Left lobe of liver (tissue), 2 donors: ENCODE measurements at places on chromosomes 5 and 9.

DNA sequence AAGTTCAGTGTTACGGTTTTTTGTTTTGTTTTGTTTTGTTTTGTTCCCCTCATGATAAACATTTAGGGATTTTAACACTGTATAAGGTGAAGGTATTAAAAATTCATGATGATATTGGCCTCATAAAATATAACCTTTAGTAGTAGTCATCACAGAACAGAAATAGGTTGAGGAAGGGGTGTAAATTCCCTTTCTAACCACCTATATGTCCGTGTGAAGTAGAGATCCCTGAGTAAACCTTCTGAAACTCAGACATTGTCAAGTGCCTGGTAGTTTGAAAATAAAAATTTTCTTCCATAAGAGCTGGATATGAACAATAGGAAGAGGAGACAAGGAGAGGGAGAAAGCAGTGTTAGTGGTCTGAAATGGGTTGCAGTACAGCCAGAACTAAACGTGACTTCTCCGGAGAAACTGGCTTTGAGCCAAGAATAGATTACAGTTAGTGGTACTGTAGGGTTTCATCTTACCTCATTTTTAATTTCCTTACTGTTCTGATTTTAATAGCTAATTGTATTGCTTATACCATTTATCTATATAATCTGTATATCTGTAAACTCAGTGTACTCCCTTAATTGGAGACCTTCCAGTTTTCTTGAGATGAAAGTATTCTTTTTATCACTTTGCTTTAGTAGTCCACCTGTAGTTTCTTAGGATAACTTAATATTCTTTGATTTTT lies 18.3 kb downstream of the UGCG start:
- no peak for DNase-seq

DNA sequence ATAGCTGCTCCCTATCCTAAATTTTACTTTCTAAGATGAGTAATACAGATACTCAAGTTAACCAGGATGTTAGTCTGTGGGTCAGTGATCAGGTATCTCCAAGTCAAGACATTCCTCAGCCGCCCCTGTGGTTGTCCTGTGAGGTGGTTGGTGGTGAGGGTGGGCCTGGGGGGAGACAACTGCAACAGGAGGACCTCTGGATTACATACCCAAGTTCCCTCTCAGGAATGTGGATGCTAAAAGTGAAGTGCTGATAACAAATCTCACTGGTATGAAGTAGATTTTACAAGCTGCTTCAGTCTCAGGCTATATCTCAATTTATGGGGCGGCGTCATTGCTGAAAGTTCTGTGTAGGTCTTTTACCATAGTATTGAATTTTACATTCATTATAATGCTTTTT lies 38.3 kb downstream of the SLC1A3 start:
- no peak for DNase-seq

DNA sequence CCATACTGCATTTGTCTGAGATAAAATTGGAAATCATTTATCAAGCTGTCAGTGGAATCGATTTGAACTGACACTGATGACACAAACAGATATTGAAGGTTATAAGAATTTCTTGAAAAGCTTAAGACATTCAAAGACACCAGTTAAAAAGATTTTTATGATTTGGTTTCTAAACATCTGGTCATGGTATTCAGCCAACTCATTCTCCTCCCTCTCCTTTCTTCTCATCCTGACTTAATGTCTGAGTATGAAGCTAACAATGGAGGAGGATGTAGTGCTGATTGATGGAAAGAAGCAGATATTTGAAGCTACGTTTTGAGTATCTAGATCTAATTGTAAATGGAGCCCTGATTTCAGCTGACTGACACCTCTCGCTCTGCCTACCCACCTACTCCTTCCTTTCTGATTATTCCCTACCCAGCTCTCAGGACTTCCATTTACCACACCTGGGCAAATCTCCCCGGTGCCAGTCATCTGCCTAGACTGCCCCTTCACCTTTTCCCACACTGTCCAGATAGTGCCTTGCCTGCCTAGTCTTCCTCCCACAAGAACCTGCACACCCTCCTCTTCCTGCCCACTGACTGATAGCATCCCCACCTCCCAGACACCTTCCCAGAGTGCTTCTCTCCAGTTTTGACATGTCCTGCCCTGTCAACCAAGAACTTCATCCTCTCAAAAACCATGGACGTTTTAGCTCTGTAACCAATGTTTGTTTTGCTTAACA lies 20.7 kb upstream of the LIFR start:
- no peak for DNase-seq

- DNase-seq = no peak
Observed at GRCh38 chr9:16076511-16076910, 523.7 kb downstream of the CCDC171 start.

- DNase-seq = peak; percentile 50
Observed at GRCh38 chr5:177132136-177133095, 1.2 kb upstream of the NSD1 start.

DNA sequence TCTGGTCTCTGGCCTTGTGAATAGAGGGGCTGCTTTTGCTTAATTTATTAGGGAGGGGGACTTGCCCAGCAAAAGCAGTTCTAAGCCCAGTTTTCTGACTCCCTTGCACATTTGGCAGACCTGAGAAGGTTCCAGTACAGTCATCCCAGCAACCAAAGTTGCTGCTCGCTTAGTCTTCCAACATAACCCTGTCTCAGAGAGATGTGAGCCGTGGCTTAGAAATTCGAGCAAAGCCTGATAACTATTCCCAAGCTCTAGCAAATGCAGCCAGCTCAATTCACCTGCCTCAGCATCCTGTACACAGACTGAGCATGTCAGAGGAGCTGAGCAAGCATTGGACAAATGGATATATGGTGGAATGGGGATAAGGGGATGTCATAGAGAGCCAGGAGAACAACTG lies 401.9 kb downstream of the SPOCK1 start:
- no peak for DNase-seq

DNA sequence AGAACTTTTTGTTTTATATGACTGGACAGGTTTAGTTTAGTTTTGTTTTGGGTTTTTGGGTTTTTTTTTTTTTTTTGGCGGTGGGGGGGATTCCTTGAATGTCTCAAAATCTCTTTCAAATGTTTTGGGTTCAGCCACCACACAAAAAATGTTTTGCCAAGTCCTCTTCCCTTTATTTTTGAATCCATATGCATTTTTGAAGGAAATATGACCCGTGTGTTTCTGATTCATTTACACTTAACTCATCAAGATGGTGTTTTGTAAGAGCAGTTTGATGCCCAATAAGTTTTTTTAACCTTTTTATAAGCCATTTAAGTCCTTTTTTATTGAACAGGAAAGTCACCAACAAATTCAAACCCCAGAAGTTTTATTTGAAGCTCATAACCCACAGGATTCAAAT lies 209.8 kb downstream of the CWC27 start:
- no peak for DNase-seq

DNA sequence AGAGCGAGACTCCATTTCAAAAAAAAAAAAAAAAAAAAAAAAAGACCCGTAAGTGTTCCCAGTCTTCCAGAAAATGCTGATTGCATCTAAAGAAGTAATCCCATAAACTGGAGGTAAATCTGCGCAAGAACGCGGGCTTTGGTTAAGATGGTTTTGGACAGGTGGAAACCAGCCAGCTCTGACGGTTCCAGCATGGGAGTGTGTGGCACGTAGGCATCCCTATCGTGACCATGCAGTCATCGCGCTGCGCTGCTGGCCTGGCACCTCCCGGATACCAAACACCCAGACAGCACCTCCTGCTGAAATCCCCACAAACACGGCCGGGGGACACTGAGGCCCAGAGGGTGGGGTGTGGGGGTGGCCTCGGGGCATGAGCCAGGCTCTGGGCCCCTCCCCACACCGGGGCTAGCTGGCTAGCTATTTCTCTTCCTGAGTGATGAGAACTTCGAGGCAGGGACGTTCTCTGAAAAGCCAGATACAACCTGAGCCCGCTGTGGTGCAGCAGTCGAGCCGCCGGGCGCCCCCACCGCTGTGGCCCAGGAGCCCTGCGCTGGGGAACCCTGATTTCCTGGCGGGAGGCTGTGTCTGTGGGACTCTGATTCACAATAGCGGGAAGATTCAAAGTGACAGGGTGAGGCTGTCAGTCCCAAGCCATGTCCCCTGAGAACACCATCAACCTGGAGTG lies 32.2 kb upstream of the NOTCH1 start:
- DNase-seq = no peak

DNA sequence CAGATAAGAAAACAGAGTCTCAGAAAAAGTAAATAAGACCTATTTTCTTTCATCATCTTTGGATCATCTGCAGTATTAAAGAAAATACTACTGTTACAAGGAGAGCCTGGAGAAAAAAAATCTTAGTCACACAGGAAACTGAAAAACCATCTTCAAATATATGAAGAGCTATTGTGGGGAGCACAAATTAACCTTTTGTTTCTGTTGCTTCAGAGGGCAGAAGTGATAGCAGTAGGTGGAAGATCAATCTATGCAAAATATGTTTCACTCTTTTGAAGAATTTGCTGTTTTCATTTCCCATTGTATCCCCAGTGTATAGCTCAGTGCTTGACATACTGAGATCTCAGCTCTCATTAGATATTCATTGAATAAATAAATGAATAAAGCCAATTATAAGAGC lies 13.1 kb upstream of the CEMIP2 start:
- no peak for DNase-seq

DNA sequence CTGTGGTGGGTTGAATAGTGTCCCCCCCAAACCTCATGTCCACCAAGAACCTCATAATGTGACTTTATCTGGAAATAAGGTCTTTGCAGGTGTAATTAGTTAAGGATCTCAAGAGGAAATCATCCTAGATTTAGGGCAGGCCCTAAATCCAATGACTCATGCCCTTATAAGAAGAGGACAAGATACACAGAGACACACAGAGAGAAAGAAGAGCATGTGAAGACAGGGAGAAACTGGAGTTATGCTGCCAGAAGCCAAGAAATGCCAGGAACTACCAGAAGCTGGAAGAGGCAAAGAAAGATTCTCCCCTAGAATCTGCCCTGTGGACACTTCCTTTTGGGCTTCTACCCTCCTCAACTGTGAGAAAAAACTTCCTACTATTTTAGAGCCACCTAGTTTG lies 8.8 kb downstream of the FAM13B start:
- no peak for DNase-seq

DNA sequence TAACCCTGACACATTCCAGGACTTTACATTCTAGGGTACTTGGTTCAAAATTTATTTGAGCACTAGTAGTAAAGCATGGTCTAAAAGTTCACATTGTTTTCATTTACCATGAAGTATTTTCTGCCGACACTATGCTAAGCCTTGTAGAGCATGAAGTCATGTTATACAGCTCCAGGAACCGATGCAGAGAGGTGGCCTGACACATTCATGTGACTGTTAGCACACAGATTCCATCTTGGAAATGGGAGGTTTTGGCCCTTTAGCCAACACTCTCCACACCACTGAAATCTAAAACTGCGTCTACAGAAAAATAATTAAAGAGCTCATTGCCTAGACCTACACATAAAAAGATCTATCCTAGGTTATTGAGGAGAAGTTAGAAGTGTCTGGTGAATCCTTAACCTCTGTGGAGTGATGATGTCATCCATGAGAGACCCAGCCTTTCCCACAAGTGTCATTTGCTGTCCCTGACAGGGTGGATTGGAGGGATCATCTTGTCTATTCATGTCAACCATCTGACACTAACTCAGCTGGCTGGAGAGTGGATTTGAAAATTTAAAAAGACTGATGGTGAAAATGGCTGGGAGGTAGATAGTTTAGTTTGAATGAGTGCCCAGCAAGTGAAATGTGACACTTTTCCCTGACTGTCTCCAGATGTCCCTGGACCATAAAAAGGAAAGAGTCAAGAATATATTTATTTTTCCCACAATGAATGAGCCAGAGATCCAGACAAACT lies 1.3 kb downstream of the RANBP3L start:
- DNase-seq = no peak

GRCh38 chr5:97101189-97101910 lies 41.1 kb downstream of the LIX1 start:
- no peak for DNase-seq

- DNase-seq = peak; percentile 43
Observed at GRCh38 chr9:135604437-135605237, 34.7 kb downstream of the GLT6D1 start.

DNA sequence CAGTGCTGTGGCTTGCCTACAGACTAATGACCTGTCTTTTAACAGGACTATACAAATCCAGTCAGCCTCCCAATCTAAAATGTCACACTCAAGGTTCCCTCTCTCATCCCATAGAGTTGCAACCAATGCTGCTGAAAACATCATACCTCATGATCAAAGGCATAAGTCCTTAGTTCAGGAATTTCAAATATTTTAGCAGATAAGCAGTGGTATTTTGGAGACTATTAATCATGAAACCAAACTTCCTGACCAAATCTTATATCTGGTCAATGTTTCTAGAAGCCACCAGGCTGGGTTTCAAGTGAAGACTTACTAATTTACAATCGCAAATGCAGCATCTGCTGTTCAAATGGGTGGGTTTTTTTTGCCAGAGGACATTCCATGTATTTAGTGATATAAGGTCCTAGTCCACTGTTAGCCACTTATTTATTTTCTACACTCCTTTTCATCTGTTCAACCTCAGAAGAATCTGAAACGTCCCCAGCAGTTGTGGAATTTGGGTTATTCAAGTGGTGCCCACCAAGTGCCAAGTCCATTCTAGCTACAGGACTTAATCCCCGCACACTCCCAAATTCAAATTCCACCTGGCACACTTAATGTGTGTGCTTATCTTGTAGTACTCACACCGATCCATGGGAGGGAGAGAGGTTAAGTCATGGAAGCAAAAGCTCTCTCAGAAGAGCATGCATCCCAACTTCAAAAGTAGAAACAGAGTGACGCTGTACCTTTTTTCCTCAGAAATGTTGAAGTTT lies 5.8 kb downstream of the TAS2R1 start:
- DNase-seq = no peak

DNA sequence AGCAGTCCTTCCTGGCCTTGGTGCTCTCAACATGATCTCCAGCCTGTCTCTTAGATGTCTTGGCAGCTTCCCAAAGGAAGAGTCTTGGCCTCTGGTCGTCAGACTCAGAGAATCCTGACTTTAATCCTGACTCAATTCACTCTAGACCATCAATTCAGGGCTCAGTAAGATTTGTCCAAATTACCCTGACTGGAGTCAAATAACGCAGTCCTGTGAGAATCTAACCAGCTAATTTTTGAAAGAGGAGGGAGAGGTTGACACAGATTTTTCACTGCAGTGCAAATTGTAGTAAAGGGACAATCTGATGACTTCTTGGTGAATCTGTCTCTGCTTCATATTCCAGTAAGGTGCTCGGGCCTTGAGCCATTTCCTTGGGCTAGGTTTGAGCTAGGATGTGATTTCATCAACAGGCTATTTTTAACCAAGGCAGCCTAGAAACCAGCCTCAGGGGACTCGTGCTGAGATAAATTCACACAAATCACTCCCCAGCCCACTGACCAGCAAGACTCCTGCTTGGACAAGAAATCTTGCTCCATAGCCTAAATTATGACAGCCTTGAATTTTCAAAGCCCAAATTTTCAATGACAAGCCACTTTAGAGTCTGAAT lies 257.4 kb downstream of the ENC1 start:
- no peak for DNase-seq

DNA sequence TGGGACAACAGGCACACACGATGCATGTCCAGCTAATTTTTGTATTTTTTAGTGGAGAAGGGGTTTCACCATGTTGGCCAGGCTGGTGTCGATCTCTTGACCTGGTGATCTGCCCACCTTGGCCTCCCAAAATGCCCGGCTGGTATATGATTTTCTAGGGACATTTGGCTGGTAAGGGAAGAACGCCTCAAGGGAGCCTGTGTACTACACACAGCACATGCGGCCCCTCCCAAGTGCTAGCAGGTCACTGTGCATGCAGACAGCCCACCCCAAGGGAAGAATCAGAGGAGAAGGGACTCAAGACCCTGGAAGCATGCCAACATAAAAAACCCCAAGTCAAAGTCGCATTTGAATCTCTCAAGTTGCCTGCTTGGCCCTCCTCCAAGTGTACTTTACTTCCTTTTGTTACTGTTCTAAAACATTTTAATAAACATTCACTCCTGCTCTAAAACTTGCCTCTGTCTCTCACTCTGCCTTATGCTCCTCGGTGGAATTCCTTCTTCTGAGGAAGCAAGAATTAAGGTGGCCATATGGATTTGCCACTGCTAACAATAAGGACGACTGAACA lies 24.3 kb upstream of the OTULINL start:
- DNase-seq = no peak
